DMS153 (cell line): ENCODE measurements at places on chromosomes 5 and 9.

DNA sequence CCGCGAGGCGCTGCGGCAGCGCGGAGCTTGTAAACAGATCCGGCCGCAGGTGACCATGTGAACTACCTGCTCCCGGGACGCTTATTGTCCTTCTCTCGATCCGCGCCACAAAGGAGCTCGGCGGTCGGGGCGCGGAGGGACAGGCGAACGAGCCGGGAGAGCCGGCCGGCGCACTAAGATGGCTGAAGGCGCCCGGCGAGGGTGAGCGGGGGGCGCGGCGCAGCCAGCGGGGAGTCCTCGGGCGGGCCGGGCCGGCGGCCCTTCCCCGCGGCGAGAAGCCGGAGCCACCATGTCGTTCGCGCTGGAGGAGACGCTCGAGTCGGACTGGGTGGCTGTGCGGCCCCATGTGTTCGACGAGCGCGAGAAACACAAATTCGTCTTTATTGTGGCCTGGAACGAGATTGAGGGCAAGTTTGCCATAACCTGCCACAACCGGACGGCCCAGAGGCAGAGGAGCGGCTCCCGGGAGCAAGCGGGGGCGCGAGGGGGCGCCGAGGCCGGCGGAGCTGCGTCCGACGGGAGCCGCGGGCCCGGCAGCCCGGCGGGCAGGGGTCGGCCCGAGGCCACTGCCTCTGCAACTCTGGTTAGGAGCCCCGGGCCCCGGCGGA lies 535 bp downstream of the JMY start:
- no peak for DNase-seq

DNA sequence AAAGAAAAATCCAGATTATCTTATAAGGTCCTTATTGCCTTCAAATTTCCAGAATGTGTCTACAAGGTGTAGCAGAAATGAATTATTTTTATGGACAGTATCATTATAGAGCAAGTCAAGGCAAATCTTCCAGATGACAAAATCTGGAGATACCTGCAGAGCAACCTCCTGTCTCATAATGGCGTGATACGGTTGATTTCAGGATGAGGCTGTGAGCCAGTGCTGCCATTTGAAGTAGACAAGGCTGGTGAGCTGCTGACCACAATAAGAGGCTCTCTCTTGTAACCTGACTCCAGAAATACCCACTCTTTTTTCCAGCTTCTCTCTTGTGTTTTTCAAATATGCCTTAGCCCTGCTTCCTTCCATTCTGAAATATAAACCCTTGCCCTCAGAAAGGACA lies 108.2 kb downstream of the HTR1A start:
- DNase-seq = no peak

DNA sequence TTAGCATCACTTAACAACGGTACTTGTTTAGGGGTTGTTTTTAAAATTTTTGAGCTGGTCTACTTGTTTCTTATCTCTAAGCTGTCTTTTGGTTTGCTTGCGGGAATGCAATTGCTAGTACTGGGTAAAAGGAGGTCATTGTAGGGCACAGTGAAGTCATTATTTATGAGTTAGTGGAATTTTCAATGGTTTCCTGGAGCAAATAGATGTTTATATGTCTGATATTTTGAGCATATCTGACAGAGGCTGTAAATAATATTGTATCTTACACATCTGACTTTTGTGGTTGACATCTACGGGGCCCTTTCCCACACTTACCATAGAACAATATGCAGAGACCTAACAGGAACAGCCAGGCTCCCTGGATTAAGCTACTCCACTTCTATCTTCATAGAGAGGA lies 90.4 kb upstream of the IL6ST start:
- DNase-seq = no peak

- DNase-seq = no peak
Observed at GRCh38 chr9:76013809-76014208, 123.3 kb downstream of the PCSK5 start.

DNA sequence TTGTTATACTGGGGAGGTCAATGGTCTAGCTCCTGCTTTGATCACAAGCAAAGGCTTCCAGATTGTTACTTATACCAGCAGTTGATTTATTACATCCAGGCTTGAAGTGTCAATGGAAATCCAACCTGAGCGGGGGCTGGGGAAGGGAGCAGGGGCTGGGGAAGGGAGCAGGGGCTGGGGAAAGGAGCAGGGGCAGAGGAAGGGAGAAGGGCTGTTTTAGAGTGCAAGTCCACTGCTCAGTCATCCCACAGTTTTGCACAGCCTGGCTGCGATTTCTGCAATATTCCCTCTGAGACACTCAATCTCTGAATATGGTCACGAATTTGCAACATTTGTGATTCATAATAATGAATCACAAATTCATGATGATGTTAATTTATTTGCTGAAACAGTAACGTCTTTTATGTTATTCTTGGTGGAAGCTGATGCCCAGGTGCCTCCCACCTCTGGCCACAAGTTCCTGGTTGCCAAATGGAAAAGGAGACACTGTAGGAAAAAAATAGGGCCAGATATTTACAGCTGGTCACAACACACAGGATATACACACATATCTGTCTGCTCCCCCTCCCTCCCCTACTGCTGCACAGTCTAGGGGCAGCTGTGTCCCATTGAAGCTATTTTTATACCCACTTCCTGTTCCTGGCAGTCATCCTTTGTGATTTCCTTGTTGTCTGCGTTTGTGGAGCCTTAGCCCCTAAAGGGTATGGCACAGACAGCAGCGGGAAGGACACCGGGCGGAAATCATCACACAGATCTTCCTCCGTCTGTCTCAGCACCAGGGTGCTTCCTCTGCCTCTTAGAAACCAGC lies 325.1 kb downstream of the GADD45G start:
- DNase-seq = peak; percentile 95

DNA sequence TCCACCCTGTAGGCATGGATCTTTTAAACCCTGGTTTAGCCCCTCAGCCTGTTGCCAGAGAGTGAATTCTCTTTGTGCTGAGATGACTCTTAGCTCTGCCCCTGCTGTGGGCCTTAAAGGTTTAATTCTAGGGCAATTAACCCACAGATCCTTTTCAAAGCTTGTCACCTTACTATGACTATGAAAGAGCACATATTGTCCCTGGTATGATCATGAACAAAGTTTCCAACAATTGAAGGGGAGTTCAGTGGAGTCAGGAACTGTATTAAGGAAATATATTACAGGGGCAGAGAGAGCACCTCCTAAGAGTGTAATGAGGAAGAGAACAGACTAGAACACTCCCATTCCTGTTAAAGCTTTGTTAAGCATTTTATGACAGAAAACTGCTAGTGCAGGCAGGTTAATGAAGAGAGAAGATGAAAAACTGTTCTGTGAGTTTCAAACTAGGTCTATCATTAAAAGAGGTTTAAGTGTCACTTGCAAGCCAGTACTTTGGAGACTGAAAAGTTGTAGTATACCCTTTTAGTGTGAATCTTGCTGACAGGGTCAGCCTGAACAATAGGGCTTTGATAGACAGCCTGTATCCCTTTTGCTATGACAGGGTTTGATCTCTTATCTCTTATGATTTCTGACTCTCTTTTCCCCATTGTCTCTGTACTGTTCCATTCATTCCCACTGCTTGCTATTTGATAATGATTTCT lies 104.2 kb upstream of the ELL2 start:
- no peak for DNase-seq

DNA sequence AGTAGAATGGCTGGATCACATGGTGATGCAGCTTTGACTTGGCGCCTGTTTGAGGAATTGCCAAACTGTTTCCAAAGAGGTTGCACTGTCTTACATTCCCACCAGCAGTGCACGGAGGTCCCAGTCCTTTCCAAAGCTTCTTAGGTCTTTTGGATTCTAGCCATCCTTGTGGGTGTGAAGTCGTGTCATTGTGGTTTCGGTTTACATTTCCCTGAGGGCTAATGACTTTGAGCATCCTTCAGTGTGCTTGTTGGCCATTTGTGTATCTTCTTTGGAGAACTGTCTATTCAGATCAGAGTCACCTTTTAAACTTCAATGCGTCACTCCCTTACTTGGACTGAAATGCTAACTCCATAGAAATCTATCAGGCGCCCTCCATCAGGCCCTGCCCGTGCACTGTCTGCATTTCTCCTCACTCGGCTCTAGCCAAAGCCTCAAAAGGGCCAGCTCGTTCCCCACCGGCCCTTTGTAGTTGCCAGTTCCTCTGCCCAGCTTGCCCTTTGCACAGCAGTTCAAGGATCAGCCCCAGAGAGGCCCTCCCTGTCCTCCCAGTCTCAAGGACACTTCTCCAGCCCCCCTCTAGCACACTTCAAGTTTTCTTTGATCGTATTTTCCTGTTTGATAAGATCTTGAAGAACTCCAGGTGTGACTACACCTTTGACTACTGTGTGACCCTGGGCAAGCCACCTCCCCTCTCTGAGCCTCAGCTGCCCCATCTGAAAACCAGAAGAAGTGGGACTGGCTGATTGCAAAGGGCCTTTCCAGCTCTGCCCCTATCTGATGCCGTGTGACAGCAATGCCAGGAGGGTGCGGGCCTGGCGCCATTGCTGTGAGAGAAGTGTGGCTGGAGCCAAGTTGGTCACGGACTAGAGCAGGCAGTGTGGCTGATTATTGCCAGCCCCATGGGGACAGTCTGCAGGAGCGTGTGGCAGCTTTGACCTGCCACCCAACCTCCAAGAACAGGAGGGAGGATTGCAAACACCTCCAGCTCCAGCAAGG lies 5.6 kb downstream of the HRH2 start:
- DNase-seq = no peak

- DNase-seq = no peak
Observed at GRCh38 chr9:70995511-70995910, 125.9 kb downstream of the TRPM3 start.
